Naive B cell (primary cell): ENCODE measurements at places on chromosomes 13 and 19. TPM values are rescaled to one million over a fixed set of nuclear protein-coding genes. Genes with fewer than 3 reads are reported as not detected.

CAPNS1 gene
- polyA plus RNA-seq, result 93.5 TPM

CADM4 gene
- not detected for polyA plus RNA-seq

ZNF677 gene
- 33.6 TPM for polyA plus RNA-seq

DPY19L3 gene
- 9.0 TPM for polyA plus RNA-seq

IRGC gene
- polyA plus RNA-seq, result not detected

LILRA1 gene
- polyA plus RNA-seq, result 0.35 TPM

UBE2L5 gene
- 0.19 TPM for polyA plus RNA-seq

DNA sequence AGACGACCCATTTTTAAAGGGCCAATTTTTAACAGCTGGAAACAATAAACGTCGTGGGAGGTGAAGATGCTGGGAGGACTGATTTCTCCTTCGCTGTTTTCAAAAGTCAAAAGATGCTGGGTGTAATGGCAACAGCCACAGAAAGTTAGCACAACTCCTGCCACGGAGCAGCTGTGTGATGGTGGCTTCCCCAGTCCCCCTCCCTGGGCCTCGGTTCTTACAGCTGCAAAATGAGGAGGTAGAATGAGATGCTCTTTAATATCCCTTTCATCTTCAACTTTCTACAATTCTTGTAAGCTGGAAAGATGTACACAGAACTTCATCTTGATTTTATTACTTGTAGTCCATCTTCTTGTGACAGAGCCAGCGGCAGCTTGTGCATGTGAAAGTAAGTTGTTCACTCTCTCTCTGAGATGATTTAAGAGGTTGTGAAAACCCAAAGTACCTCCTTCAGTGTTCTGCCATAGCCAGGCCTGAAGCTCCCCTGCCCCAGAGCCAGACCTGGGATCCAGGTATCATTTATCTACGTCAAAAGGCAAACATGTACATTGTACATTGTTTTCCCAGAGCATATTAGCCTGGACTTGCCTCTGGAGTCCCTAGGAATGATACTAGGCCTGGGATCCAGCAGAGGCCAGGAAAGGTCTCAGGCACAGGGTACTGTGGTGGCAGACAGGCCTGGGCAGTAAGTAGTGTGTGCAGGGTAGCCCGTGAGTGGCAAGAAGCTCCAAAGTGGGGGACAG lies 3.4 kb upstream of the UBE2L5 start:
- H3K27me3 ChIP-seq, result no peaks in the 10 kb centered on the region
- no peak for DNase-seq
- H3K27ac ChIP-seq, result peak overlapping the region; percentile 34
- no peak overlapping the region for H3K4me3 ChIP-seq

DNA sequence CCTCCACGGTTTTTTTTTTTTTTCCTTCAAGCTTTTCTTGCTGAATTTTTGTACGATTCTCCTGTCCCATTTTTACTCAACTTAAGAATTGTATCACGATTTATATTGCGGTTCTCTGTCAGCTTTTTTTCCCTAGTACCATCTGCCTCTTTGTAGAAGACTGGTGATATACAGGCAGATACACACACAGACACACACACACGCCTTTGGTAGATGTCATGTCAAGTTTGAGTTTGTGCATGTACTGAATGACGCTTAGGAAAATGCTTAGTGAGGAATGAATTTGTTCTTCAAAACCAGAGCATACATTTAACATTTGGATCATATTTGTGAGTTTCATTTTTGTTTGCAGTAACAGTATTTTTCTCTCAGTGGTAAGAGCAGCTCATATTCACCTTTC lies 82.0 kb upstream of the MBNL2 start:
- H3K4me1 ChIP-seq, result no peaks in the 10 kb centered on the region
- H3K4me3 ChIP-seq, result no peak overlapping the region

DNA sequence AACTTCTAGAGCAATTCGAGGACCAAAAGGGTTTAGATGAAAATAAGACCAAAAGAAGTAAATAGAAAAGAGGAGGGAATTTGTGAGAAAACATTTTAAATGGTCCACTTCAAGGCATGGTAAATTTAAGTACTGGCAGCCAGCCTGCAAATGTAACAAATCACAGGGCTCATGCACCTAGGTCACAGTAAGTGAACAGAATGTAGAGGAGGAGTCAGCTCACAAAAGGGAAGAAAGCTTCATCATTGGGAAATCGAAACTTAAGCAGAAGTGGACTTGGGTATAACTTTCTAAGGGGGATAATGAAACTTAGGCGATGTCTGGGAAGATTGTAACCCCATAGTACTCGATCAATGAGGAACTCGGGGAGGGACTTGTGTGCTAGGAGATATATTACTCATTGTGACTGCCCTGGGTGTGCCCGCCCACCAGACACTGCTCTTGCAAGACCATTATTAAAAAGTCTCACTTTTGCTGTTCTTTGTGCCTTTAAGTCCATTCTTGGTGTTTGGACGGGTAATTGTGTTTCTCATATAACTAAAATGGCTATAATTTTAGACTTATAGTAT lies 1053.6 kb upstream of the MIR17HG start:
- H3K4me3 ChIP-seq, result no peak overlapping the region
- no peaks in the 10 kb centered on the region for H3K4me1 ChIP-seq
- no peaks in the 10 kb centered on the region for H3K27me3 ChIP-seq

- peaks cover 30% of the 10 kb centered on the region for H3K27me3 ChIP-seq
- H3K4me3 ChIP-seq, result no peak overlapping the region
- no peaks in the 10 kb centered on the region for H3K36me3 ChIP-seq
- H3K4me1 ChIP-seq, result peaks cover 3% of the 10 kb centered on the region
- DNase-seq, result no peak
Measured at GRCh38 chr13:94967183-94968039, 255.1 kb upstream of the SOX21 start.

DNA sequence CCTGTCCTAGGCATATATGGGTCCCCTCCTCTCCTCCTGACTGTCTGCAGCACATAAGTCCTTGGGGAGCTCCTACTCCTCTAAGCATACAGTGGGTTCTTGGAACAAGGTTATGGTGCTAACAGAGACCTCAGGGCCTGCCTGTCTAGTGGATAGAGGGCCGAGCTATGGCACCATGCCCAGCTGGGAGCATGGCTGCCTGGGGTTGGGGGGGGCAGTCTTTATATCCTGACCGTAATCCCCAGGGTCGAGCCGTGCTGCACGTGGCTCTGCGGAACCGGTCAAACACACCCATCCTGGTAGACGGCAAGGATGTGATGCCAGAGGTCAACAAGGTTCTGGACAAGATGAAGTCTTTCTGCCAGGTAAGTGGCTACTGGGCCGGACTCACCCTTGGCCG lies 3.3 kb downstream of the GPI start:
- no peak for DNase-seq
- peaks cover 14% of the 10 kb centered on the region for H3K36me3 ChIP-seq
- no peaks in the 10 kb centered on the region for H3K27me3 ChIP-seq
- no peak overlapping the region for H3K4me3 ChIP-seq
- H3K27ac ChIP-seq, result no peak overlapping the region

DNA sequence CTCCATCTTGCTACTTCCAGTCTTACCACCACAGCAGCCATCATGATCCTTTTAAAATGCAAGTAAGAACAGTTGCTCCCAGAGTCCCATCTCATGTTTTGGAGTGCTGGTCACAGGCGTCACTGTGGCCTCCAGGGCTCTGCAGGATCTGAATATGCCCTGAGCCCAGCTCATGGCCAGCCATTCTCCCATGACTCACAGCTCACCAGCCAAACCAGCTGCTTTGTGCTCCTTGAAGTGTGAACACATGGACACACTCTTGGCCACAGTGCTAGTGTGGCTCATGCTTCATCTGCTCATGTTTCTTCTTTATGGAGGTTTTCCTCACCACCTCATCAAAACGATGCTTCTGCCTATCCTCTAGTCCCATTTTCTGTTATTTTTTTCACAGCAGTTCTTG lies 466.5 kb downstream of the UQCRFS1 start:
- H3K4me3 ChIP-seq, result no peak overlapping the region
- DNase-seq, result no peak
- no peaks in the 10 kb centered on the region for H3K36me3 ChIP-seq
- no peak overlapping the region for H3K27ac ChIP-seq

GRCh38 chr19:9498183-9498902 lies at the start of gene ZNF560:
TSS of gene ZNF560 (minus strand) at chr19:9498616. CDS start at chr19:9475313, 23,303 bp downstream.
- no peak within 1 kb of the TSS for H3K4me3 ChIP-seq
- no peak for DNase-seq
- peaks cover 10% of the 10 kb centered on the region for H3K27me3 ChIP-seq
- H3K27ac ChIP-seq, result no peak within 1 kb of the TSS
- no peaks in the 10 kb centered on the region for H3K4me1 ChIP-seq

GRCh38 chr13:44591316-44591715 lies 15.2 kb upstream of the TSC22D1 start:
- H3K27ac ChIP-seq, result no peak overlapping the region
- no peaks in the 10 kb centered on the region for H3K4me1 ChIP-seq
- peaks cover 12% of the 10 kb centered on the region for H3K27me3 ChIP-seq

GRCh38 chr19:50548191-50549058 lies 19.8 kb downstream of the LRRC4B start:
- no peak for DNase-seq
- H3K27ac ChIP-seq, result no peak overlapping the region
- H3K4me1 ChIP-seq, result peaks cover 14% of the 10 kb centered on the region
- H3K27me3 ChIP-seq, result peaks cover 29% of the 10 kb centered on the region

GRCh38 chr13:86087244-86087643 lies 288.0 kb upstream of the SLITRK6 start:
- H3K27ac ChIP-seq, result no peak overlapping the region
- DNase-seq, result no peak
- H3K4me1 ChIP-seq, result no peaks in the 10 kb centered on the region
- no peaks in the 10 kb centered on the region for H3K27me3 ChIP-seq

- no peak overlapping the region for H3K4me3 ChIP-seq
- H3K27ac ChIP-seq, result no peak overlapping the region
- no peaks in the 10 kb centered on the region for H3K27me3 ChIP-seq
- no peak for DNase-seq
- H3K4me1 ChIP-seq, result no peaks in the 10 kb centered on the region
Measured at GRCh38 chr13:43569658-43570057, 217.1 kb downstream of the ENOX1 start.

GRCh38 chr13:89740994-89741685 lies 1606.3 kb upstream of the MIR17HG start:
- no peak for DNase-seq
- no peaks in the 10 kb centered on the region for H3K36me3 ChIP-seq
- H3K4me1 ChIP-seq, result no peaks in the 10 kb centered on the region
- H3K4me3 ChIP-seq, result no peak overlapping the region

DNA sequence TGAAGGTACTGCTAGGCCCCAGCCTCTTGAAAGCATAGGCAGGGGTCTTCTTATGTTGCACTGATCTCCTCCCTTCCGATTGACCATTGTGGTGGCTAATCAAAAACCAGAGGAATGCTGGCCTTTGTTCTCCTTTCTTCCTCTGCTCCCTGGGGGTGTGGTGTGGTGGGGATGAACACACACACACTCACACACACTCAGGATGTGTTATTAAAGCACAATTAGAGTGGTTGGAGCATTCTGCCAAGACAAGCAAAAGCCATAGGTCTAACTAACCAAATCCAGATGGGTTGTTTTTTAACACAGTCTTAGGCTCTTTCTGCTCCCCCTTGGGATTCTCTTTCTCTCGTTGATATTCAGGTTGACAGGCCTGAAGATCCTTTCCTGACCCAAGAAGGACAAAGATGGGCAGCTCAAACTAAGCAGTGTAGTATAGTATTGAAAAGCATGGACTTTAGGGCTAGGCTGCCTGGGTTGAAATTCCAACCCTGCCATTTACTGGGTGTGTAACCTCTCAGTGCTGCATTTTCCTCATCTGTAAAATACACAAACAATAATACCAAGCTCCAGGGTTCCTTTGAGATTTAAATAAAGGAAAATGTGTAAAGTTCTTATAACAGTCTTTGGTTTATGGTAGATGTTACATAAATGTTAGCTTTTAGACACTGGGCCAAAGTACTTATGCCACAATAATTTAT lies 25.5 kb upstream of the DGKH start:
- DNase-seq, result no peak
- no peak overlapping the region for H3K4me3 ChIP-seq
- no peaks in the 10 kb centered on the region for H3K36me3 ChIP-seq
- H3K4me1 ChIP-seq, result no peaks in the 10 kb centered on the region

DNA sequence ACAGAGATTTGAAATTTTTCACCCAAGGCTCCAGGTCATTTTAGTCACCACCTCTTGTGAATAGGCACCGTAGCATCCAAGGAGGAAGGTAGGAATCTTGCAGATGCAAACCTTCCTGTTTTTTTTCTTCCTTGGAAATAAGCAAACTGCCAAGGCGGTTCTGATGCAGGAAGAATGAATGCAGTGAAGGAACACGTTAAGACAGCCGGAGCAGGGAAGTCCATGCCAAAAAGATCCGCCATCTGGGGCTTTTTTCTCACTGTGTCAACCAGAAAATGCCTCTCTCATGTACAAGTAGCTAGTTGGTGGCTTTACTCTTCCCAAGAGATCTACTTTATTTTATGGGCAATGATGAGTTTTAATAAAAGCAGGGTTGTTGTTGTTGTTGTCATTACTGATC lies 142.4 kb downstream of the ZIC5 start:
- H3K4me1 ChIP-seq, result no peaks in the 10 kb centered on the region
- H3K36me3 ChIP-seq, result no peaks in the 10 kb centered on the region
- no peak overlapping the region for H3K4me3 ChIP-seq
- no peak overlapping the region for H3K27ac ChIP-seq
- no peak for DNase-seq
- H3K27me3 ChIP-seq, result no peaks in the 10 kb centered on the region

GRCh38 chr13:102651892-102652291 lies 43.0 kb downstream of the METTL21C start:
- H3K4me3 ChIP-seq, result no peak overlapping the region
- H3K27me3 ChIP-seq, result no peaks in the 10 kb centered on the region
- H3K4me1 ChIP-seq, result no peaks in the 10 kb centered on the region
- no peak for DNase-seq

- H3K4me1 ChIP-seq, result no peaks in the 10 kb centered on the region
- H3K36me3 ChIP-seq, result no peaks in the 10 kb centered on the region
- DNase-seq, result no peak
- H3K4me3 ChIP-seq, result no peak overlapping the region
Measured at GRCh38 chr13:33185853-33186252, 99.7 kb downstream of the STARD13 start.

- peak overlapping the region; percentile 71 for H3K4me3 ChIP-seq
- no peaks in the 10 kb centered on the region for H3K36me3 ChIP-seq
- no peak overlapping the region for H3K27ac ChIP-seq
- peaks cover 13% of the 10 kb centered on the region for H3K4me1 ChIP-seq
- peaks cover 8% of the 10 kb centered on the region for H3K27me3 ChIP-seq
- DNase-seq, result no peak
Measured at GRCh38 chr13:24203811-24204210, 43.3 kb downstream of the SPATA13 start.
